ENCODE measurements at places on chromosomes 16 and 17. TPM values are rescaled to one million over a fixed set of nuclear protein-coding genes. Genes with fewer than 3 reads are reported as not detected.

Gene TMEM235
- not detected for total RNA-seq

Gene MYADML2
- total RNA-seq = not detected

Gene VASN
- 13.5 TPM for total RNA-seq

Gene TEX19
- total RNA-seq = not detected

DNA sequence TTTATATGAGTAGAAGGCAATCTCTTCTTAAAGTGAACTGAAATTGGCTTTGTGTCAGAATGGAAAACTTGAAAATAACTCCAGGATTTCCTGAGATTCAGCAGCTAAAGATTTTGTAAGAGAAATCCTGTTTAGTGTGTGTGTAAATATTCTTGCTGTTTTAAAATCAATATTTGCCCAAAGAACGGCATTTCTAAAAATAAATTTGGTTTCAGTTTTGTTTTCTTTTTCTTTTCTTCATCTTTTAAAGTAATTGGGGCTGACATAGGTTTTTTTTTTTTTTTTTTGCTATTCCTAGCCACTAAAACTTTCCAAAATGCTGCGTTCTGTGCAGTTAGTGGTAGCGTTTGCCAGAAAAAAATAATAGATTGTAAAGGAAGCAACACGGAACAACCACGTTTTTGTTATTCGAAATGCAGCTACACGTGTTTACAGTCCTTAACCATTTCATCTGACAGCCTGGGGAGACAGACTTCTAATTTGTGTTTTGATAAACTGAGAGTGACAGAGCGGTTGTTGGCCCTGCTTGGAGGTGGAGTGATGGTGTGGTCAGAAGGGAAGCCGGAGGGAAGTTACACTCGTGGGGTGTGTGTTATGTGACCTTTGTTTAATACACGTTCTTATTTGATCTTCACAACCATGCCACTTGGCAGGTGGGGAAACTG is 21.6 kb upstream of the SMPD3 start:
- DNase-seq = peak; percentile 20

DNA sequence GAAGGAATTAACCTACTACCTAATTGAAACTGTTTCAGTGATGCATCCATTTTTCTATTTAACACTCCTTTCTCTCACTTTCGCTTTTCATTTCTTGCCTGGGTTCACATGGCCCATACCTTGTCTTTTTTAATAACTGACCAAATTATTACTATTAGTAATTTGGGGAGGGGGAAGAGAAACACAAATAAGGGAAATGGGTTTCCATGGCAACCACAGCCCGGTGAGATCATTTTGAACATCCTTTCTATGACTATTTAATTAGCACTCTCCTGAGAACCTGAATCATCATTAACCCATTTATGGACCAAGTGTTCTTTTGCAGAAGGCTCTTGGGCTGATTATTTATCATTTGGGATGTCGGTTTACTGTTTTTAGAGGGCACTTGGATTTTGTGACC is 628.2 kb upstream of the SALL1 start:
- no peak for DNase-seq

- DNase-seq = no peak
These were observed 13.9 kb downstream of the TCF25 start for GRCh38 chr16:89887243-89887642.

DNA sequence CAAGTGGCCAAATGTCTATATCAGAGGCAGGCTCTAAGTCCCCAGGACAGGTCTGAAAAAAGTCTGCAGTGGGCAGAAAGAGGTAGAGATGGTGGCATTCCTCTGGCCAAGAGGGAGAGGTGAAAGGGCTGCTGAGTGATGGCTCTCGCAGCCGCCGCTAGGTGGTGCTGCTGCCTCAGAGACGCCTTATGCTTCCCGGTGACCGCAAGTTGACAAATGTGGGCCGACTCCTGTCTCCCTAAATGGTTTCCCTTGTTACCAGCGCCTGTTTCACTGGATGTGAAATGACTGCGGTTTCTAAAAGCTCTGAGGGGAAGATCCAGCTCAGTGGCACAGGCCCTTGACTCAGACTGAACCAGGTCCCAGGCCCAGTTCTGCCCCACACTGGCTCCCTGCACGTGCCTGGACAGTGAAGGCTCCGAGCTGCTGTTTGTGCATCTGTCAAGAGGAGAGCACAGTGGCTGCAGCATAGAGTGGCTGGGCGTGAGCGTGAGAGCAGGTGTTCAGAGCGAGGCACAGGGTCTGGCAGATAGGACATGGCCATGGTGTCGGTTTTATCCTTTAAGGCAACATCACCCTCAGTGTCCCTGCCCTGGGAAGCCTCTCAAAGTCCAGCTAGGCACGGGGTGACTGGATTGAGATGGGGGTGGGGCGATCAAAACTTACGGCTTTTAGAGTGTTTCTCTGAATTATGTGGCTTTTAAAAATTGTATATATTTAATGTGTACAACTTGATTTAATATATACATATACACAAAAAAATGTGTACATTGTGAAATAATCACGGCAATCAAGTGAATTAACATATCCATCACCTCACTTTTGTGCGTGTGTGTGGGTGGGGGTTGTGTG is 19.9 kb downstream of the CLEC16A start:
- peak; percentile 83 for DNase-seq

DNA sequence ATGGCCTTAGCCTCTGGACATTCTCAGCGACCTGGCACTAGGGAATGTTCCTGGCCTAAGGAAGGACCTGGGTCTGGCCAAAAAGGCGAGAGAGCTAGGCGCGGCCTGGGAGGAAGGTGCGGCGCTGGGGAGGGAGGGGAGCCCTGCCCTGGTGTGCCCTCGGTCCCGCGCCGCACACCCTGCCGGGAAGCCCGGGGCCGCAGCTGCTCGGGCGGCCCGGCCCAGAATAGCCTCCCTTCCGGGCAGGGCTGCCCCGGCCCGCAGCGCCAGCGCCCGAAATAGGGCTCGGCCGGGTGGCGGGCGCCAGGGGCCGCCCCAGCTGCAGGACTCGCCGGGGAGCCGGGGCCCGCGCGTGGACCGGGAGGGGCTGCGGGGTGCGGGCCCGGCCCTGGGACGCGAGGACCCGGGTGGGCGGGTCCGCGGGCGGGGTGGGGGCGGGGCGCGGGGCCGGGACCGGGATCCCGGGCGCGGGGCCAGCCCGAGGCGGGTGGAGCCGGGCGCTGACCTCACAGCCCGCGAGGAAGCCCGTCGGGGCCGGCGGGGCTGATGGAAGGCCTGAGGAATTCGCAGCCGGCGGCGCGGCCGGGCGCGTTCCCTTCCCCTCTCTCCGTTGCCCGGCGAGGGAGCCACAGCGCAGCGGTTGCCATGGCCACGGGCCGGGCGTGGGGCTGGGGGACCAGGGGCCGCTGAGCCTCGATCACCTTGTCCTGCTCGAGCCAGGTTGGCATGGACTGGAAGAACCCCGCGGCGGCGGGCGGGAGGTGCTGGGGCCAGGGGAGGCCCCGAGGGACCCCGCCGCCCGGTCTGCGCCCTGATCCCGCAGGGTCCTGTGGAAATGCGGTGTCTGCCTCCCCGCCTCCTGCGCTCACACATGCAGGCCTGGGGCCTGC is 18.1 kb downstream of the SOCS3 start:
- peak; percentile 85 for DNase-seq

DNA sequence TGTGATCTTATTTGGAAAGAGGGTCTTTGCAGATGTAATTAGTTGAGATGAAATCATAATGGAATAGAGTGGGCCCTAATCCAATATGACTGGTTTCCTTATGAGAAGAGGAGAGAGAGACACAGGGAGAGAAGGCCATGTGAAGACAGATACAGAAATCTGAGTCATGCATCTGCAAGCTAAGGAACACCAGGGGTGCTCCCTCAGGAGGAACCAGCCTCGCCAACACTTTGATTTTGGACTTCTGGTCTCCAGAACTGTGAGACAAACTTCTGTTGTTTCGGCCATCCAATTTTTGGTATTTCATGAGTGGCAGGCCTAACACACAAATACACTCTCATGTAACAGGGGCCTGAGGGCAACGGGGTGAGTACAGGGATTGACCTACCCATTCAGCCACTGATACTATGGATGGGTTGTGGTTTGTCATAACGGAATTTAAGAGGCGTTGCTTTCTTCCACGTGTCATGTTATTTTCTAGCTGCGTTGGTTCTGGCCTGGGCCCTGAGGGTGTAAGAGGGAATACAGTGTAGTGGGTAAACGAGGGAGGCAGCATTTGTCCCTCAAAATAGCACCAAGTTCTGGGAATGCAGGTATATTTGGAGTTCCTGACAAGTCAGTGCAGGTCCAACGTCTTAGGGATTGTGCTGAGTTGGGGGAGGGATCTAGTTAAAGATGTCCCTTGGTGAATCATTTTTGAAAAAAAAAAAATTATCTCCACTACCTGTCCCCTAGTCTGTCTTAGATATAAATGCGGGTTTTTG is 17.7 kb downstream of the PLCG2 start:
- DNase-seq = no peak

DNA sequence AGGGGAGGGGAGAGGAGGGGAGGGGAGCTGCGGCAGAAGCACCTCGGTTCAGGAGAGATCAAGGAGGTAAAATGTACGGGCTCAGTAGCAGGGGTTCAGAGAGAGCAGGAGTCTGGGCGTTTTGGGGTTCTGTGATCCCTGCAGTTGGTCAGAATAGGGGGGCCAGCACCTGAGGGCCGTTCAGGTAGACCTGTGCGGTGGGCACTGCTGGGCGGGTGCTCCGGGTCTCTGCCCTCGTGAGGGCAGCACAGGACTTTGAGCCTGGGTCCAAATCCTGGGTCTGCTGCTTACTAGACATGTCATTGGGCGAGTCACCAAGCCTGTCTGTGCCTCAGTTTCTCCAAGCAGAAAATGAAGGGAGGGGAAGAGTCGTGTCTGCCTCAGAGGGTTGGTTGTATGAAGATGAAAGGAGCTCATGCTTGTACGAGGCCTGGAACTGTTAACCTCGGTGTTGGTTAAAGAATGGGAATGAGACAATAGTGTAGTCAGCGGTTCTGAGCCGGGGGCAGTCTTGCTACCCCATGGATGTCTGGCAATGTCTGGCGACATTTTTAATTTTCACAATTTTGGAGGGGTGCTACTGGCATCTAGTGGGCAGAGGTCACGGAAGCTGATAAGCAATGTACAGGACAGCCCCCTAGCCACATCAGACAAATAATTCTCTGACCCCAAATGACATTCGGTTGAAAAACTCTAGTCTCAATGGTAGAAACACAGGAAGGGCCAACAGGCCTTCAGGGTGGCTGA is 35.4 kb downstream of the OR1D5 start:
- no peak for DNase-seq

DNA sequence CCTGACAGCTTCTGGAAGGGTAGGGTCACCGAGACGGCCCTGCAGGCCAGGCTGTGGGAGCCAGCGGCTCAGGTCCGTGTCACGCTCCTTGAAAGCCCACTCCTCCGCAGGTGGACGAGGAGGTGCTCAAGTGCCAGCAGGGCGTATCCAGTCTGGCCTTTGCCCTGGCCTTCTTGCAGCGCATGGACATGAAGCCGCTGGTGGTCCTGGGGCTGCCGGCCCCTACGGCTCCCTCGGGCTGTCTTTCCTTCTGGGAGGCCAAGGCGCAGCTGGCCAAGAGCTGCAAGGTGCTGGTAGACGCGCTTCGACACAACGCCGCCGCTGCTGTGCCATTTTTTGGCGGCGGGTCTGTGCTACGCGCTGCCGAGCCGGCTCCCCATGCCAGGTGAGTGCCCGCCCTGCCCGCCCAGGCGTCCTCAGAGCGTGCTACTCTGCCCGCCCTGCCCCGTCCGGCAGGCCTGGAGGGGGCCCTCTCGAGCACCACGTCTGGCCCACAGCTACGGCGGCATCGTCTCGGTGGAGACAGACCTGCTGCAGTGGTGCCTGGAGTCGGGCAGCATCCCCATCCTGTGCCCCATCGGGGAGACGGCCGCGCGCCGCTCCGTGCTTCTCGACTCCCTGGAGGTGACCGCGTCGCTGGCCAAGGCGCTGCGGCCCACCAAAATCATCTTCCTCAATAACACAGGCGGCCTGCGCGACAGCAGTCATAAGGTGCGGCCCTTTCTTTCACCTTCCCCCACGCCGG is 1.3 kb downstream of the NAGS start:
- DNase-seq = peak; percentile 62

- DNase-seq = peak; percentile 70
These were observed 3.9 kb upstream of the HEXIM1 start for GRCh38 chr17:45144199-45145034.

GRCh38 chr17:5128905-5129535 is 13.2 kb downstream of the USP6 start:
- peak; percentile 29 for DNase-seq

DNA sequence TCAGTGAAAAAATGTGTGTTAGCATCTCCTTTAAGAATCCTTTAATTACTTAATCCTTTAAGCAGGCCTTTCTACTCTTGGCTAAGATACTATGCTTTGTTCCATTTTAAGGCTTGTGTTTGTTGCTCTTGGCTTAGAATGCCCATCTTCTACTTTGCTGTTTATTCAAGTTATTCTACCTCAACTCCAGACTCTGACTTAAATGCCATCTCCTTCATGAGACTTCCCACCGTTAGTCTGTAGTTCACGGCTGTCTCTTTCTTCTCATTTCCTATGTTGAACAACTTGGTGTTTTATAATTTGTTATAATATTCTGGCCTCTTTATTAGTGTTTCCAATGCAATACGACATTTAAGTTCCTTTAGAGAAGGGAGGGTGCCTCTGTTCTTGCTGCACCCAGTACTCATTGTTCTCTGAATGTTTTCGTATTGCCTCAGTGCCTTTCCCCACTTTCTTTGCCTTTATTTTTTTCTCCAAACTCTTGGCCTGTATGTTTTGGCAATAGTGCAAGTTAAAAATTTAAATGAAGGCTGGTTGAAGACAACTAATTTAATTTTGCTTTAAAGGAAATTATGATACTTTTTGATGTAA is 6.1 kb upstream of the KRT10 start:
- no peak for DNase-seq

GRCh38 chr16:56610017-56610608 is 1.7 kb downstream of the MT2A start:
- peak; percentile 70 for DNase-seq
